Omental fat pad (tissue), 4 donors: ENCODE measurements at places on chromosomes 1 and 21. TPM values are rescaled to one million over a fixed set of nuclear protein-coding genes. Genes with fewer than 3 reads are reported as not detected.

The POLR3C gene
- total RNA-seq: 32.1 TPM

The ANKRD65 gene
- total RNA-seq: 7.3 TPM

DNA sequence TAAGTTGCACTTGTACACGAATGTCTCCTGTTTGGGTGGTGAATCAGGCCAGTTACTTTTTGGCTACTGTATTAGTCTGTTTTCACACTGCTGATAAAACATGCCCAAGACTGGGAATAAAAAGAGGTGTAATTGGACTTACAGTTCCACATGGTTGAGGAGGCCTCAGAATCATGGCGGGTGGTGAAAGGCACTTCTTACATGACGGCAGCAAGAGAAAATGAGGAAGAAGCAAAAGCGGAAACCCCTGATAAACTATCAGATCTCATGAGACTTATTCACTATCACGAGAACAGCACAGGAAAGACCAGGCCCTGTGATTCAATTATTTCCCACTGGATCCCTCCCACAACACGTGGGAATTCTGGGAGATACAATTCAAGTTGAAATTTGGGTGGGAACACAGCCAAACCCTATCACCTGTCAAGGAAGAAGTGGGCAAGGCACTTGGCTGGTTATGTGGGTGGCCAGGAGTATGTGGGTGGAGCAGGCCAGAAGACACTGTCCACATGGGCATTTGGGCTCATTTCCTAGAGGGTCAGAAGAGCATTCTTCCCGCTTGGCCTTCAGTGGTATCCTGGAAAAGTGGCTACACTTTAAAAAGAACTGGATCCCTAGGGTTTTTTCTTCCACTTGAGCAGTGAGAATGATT, 228.8 kb downstream of the HHAT start:
- no peak for DNase-seq

GRCh38 chr1:60130703-60131102, 57.1 kb upstream of the C1orf87 start:
- DNase-seq: no peak
